ENCODE measurements at places on chromosomes 3 and 15.

GRCh38 chr15:47331829-47332393 is 385.4 kb upstream of the SEMA6D start:
- DNase-seq: no peak

DNA sequence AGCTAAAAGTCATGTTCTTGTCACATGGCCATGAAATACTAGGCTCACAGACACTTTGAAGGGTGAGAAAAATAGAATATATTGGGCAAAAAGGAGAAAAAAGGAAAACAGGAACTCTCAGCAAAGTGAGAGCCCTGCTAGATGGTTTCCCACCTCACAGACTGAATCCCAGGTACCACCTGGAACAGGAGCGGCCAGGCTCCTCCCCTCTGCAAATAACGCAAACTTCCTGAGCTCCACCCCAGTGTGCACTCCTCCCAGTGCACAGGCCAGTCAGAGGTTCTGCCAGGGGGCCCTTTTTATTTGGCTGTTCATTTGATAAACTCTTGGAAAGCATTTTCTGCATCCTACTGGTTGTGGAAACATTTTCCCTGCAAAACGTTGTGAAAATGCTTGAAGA is 780.4 kb downstream of the TBL1XR1 start:
- DNase-seq: no peak

- DNase-seq: no peak
Observed at GRCh38 chr3:142929890-142930289, 33.6 kb downstream of the PAQR9 start.

DNA sequence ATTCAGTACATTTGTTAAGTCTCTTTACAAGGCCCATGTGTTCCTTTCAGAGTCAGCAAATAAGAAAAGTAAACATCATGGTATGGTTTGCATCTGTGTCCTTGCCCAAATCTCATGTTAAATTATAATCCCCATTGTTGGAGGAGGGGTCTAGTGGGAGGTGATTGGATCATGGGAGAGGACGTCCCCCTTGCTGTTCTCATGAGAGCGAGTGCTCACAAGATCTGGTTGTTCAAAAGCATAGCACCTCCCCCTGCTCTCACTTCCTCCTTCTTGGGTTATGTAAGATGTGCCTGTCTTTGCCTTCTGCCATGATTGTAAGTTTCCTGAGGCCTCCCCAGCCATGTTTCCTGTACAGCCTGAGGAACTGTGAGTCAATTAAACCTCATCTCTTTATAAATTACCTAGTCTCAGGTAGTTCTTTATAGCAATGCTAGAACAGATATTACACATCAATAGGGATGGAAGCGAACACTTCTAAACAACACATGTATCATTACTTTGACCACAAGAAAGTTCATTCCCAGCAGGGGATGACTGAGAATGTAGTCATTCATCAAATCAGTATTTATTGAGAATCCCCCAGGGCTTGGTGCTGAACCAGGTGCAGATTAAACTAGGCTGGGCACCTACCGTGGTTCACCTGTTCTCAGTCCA is 4.1 kb downstream of the EFCAB12 start:
- DNase-seq: peak; percentile 89

- DNase-seq: no peak
Observed at GRCh38 chr3:184690192-184690883, 21.5 kb downstream of the MAGEF1 start.

DNA sequence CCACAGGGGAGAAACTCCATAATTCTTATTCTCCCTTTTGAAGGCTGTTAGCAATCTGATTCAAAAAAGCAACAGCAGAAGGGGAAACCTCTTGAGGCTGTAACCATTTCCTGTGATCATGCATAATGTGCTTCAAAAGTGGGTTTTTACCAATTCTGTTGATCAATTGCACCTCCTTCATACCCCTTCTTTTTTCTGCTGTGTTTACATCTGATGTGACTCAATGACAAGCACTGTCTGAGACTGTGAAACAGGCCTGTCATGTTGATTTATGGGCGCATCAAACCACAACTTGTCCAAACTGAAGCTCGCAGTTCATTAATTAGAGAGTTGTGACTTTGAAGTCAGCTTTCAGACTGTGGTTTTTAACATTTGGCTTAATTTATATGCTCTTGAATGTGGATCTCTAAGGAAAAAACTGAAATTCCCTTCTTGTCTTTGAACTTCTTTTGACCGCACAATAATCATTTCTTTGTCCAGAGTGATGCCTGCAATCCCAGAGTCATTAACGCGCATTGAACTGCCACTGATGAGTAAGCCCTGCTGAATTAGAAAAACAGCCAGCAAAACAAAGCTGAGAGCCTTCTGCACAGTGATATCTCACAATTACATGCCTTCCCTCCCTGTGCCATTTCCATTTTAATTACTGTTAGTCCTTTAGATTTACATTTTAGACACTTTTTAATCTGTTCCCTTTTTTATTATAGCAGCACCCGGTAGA is 532.8 kb downstream of the FOXP1 start:
- DNase-seq: no peak

GRCh38 chr3:10876661-10877060 is 60.6 kb downstream of the SLC6A11 start:
- no peak for DNase-seq

DNA sequence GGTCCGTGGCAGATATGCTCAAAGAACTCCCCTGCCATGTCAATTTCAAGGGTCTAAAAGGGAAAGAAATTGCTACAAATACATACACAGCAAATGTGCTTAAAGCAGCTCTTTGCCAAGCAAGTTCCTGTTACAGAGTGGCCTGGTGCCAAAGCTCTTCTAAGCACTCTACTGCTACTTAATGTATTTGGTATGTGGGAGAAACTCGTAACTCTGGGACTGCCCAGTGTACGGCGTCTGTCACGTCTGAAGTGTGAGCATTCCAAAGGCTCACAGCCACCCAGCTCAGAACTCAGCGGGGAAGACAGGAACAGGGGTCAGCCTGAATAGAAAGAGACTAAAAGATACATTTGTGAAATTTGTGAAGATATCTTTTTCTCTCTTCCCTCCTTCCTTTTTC is 54.6 kb downstream of the RBMS3 start:
- peak; percentile 43 for DNase-seq

DNA sequence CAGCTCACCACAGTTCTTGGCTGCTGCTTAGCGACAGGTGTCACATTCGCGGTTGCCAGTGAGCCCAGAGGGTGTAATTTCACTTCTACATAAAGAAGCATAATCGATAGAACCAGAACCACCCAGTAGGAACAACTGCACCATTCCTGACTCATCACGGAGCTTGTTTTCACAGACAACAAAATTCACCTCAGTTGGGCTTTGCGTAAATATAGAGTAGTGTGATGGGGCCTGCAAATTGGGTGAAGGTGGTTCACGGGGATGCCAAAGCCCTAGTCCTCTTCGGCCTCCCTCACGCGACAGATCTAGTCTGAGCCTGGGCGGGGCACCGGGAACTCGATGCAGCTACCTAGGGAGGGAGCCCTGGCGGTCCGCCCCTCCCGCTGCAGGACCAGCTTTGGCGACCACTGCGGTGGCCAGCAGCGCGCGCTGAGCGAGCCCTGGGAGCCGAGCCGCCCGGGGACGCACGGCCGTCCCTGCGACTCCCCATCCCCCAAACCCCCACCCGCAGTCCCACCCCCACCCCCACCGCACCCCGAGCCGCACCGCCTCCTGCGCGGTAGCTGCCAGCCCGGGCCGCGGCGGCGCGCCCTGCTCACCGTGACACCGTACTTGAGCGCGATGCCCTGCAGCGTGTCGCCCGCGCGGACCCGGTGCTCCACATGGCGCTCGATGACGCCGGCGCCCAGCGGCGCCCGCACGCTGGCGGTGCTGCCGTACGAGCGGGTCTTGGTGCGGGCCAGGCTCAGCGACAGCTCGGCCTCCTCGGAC is 519 bp downstream of the LYSMD2 start:
- DNase-seq: no peak

DNA sequence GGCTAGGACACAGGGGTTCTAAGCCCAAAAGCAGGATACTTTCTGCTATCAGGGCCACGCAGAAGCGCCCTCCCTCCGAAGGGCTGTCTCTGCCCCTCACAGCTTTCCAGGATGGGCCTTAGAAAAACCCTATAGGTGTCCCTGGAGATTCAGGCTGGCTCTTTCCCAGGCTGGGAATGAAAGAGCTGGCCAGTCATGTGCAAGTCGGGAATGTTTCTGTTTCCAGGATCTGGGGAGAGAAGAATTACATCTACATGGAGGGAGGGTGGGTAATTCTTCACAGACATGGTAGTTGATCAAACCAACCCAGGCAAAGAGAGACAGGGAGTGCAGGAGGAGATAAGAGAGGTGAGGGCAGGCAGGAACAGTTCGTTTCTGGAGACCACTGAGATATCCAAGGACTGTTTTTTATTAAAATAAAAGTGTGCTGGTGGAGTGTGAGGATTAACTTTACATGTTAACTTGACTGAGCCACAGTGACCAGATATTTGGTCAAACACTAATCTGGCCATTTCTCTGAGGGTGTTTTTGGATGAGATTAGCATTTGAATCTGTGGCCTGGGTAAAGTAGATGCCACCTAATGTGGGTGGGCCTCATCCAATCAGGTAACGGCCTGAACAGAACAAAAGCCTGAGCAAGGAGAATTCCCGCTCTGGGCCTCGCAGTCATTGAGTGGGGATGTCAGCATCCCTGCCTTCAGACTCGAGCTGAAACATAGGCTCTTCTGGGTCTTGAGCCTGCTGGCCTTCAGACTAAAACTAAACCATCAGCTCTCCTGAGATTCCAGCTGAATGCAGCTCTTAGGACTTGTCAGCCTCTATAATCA is 15.3 kb downstream of the NUP210 start:
- no peak for DNase-seq

DNA sequence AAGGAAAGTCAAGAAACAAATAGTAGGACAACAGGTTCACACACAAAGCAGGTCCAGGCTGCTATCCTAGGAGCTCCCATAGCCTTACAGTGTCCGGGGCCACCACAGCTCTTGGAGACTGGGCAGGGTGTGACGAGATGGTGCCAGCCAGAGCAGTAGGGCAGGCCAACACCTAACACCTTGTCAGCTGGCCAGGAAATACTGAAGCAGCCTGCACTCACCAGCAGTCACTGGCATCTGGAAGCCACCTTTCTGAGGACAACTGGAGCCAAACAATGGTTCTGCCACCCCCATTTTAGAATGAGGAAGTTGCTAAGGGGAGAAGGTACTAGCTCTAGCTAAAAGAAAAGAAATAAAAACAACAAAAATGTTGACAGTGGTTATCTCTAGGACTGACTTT is 47.2 kb downstream of the CCDC12 start:
- DNase-seq: no peak

DNA sequence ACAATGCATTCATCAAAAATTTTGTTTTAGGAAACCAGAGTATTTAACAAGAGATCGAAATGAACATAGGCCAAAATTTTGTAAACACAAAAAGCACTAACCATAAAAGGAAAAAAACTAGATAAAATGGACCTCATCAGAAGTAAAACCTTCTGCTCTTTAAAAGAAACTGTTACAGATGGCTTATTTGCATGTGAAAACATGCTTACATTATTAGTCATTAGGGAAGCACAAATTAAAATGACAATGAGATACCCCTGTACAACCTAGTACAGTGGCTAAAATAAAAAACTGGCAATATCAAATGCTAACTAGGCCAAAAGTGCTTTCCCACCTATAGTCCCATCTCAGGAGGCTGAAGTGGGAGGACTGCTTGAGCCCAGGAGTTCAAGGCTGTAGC is 19.3 kb downstream of the UBR1 start:
- DNase-seq: no peak

DNA sequence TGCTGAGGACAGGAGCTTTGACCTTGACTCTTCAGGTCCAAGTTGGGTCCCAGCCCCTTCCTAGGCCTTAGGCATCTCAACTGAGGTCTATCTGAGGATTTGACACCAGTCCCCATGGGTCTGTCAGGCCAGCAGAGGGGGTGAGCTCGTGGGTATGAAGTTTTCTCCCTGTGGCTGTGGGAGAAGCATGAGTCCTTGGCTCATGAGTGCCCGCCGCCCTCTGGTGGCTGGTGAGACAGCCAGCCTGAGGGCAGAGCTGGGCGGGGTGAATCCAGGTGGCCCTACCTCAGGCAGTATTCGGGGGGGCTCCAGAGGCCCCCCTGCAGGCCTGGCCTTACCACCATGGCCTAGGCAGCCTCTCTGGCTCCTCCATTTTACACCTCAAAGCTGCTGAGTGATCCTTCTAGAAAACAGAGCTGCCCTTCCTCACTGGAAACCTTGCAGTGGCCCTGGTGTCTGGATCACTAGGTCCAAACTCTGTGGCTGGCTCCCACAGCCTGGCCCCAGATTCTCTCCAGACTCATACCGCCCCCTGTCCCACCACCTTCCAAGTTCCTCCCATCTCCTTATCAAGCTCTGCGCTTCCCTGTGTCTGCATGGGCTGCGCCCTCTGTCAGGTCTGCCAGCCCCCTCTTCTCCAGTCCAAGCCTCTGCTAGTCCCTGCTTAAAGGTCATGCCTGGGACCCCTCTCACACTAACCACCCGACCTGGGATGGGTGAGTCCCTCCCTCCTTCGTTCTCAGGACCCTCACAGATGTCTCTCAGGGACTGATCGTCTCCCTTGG is 16.1 kb downstream of the SH2D7 start:
- peak; percentile 90 for DNase-seq

DNA sequence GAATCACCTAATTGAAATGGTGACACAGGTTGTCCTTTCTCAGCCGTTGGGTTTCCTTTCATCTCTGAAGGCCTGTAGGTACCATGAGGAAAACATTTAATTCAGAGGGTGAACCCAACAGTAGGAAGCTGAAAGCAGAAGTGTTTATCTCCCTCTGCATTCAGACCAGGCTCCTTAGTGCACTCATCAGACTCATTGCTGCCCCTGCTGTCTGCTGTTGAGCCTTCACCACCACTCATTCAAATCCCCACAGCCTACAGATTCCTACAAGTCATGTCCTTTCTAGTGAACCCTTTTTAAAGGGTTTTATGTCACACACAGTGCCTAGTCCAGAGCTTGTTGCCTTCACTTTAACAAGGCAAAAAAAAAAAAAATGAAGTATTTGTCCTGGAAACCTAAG is 13.4 kb downstream of the WDR48 start:
- peak; percentile 60 for DNase-seq

GRCh38 chr3:69542089-69542804 is 156.4 kb upstream of the FRMD4B start:
- DNase-seq: peak; percentile 58

GRCh38 chr3:53675022-53675697 is 171.1 kb downstream of the CHDH start:
- DNase-seq: no peak

GRCh38 chr15:63504979-63505841 is 817 bp downstream of the USP3 start:
- DNase-seq: peak; percentile 64

DNA sequence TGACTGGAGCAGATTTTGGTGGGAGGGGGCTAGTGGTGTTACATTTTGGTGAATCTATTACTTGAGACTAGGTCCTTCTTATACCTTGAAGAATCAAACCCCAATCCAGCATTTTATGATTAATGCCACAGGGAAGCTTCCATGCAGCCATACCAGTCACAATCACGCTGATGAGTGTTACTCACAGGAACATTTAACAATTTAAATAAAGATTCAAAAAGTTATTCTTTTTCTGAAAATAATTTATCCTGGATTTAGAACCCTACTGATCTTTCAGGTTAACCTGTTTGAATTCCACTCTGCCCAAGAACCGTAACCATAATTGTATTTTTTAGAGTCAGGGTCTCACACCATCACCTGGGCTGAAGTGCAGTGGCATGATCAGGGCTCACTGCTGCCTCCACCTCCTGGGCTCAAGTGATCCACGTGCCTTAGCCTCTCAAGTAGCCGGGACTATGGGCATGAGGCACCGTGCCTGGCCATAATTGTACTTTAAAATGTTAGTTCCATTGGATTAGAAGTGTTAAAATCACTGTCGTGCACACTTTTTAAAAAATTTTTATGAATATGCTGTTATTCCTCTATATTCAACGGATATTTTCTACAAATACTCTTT is 929 bp upstream of the MTMR10 start:
- DNase-seq: no peak

Measured in inflammatory macrophage (primary cell).